ENCODE measurements at places on chromosomes 3 and 15.

GRCh38 chr3:157282261-157283191 is 122.6 kb upstream of the CCNL1 start:
- DNase-seq: peak; percentile 84

DNA sequence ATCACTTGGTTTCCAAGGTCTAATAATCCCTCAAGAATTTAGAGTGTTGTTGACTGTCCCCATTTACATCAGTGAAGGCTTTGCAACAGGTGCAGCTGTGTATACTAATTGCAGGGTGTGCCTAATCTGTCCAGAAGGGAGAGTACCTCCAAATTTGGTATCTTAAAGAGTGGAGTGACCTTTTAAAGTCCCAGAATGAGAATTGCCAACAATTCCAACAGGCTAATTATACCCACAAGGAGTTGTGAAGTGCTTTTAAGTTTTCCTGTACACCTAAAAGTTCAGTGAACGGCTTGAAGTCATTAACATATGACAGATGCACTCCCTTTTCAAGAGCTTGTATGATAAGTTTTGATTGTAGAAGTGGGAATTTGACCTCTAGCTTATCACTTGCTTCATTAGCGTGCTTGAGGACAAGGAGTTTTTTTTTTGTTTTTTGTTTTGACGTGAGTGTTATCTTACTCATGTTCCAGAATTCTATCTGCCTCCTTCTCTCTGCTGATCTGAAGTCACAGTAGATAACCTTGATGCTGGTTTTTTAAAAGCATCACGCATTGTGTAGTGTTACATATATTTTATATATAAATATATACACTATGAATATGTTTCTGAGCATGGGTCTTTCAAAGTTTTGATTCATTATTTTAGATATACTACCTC is 26.3 kb downstream of the CDIN1 start:
- DNase-seq: no peak

- no peak for DNase-seq
These were observed 22.9 kb upstream of the SLC4A7 start for GRCh38 chr3:27507111-27507510.

DNA sequence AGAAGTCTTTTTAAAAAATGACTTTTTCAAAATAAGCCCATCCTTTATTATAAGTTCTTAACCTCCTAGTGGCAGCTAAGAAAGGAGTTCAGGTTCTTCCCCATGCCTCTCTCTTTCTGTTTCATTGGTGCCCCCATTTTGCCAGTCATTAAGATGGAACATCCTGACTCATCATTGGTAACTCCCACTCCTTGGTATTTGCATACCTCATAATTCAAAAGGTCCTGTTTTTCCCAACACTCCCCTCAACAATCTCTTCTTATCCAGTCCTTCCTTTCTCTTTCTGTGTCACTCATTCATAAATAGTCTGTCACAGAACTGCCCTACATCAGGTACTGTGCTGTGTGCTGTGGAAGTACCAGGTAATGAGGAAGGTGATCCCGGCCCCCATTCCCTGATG is 394.0 kb downstream of the FOXP1 start:
- peak; percentile 31 for DNase-seq

DNA sequence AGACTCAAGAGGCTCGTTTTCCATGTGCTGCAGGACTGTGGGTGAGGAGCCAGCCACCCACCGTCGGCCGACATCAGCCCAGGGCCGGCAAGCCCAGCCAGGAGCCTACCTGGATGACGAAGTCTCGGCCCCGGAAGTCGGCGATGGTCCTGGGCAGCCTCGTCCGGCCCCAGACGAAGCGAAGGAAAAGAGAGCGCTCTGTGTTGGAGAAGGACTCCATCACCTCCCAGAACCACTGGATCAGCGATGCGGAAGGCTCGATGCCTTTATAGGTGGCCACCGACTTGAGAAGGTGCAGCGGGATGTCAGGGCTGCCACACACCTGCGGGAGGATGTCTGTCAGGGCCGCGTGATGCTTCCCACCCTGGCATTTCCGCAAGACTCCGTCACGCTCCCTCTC is 13.8 kb upstream of the OCA2 start:
- DNase-seq: no peak

- peak; percentile 19 for DNase-seq
These were observed 90.1 kb upstream of the CADPS start for GRCh38 chr3:62965311-62965710.

DNA sequence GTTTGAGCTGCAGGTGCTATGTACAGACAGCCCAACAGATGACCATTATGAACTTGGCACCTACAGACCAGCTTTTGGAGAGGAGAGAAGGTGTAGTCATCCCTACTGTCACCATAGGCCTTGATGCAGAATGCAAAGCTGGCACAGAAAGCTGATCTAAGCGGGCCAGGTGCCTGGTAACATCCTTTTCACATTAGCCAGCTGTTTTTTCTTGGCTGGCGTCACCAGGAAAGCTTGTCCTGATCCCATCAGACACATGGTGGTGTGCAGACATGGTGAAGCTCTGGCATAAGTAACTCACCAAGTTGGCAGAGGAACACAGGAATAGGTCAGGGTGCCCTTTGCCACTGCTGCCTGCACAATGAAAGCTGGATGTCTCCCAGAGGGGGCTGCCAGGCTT is 97.2 kb upstream of the MB21D2 start:
- DNase-seq: no peak

DNA sequence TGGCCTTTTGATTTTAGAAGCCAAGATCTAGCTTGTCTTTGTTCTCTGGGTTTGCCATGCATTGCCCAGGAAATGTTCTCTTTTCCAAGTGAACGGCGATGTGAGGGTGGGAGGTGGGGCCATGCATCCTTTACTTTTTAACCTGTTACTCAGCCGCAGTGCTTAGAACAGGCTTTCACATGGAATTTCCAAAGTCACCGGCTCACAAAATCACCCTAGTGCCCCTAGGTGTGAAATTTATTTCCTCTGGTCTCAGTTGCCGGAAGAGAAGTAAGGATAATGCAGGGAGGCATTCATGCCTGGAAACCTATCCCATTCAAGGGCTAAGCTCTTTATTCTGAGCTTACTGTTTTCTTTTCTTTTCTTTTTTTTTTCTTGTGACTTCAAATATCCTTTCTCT is 93.2 kb downstream of the CACNA2D3 start:
- no peak for DNase-seq

- DNase-seq: no peak
These were observed 139.6 kb downstream of the RBPMS2 start for GRCh38 chr15:64635499-64636495.

DNA sequence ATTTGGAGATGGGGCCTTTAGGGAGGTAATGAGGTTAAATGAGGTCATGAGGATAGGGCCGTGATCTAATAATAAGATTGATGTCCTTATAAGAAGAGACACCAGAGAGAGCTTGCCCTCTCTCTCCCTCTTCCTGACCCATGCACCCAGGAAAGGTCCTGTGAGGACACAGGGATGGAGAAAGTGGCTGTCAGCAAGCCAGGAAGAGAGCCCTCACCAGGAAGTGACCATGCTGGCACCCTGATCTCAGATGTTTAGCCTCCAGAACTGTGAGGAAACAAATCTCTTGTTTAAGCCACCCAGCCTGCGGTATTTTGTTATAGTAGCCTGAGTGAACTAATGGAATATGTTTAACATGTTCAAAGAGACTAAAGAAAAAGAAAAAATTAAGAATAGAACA is 15.3 kb upstream of the GNB5 start:
- DNase-seq: no peak

- no peak for DNase-seq
These were observed 97.4 kb downstream of the DTWD1 start for GRCh38 chr15:49718234-49718633.

- DNase-seq: no peak
These were observed at the start of gene TMEM108 for GRCh38 chr3:133038089-133038730. Gene TMEM108 (plus strand): TSS chr3:133038391.

GRCh38 chr15:93989440-93989998 is 241.8 kb upstream of the MCTP2 start:
- DNase-seq: no peak

DNA sequence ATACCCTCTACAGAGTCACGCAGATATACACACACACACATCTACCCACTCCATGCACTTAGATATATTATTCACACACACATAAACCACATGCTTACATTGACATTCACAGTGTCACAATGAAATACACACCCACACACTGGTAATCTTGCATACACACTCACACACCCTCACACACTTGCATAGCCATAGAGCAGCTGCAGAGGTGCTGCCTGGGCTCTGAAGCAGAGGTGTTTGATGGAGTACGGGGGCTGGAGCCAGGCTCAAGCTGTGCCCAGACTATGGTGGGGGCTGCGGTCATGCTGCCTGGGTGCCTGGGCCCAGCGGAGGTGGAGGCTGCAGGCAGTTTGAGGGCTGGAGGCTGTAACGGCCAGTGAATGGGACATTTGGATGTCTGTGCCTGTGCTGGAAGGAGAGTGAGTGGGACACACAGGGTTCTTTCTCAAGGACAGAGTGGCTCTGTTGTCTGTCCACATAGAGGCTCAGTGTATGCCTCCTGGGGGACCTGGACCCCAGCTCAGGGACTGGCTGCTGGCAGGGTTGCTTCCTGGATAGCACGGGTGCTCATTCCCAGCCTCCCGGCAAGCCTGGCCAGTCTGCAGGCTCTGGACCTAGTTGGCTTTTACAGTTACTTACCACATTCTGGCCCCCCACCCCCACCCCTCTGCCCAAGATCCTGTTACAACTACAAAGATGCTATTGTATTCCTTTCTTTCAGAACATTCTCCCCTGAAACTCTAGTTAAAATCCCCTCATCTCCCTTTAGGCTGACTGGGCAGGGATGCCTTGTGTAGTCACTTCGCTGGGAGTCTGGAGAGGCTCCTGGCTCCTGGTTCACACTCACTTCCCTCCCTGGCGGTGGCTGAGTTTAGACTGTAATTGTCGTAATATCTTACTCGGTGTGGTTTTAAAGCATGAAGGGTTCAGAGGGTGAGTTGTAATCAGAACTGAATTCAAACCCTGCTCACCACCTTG is 12.5 kb downstream of the GASK1A start:
- DNase-seq: no peak

DNA sequence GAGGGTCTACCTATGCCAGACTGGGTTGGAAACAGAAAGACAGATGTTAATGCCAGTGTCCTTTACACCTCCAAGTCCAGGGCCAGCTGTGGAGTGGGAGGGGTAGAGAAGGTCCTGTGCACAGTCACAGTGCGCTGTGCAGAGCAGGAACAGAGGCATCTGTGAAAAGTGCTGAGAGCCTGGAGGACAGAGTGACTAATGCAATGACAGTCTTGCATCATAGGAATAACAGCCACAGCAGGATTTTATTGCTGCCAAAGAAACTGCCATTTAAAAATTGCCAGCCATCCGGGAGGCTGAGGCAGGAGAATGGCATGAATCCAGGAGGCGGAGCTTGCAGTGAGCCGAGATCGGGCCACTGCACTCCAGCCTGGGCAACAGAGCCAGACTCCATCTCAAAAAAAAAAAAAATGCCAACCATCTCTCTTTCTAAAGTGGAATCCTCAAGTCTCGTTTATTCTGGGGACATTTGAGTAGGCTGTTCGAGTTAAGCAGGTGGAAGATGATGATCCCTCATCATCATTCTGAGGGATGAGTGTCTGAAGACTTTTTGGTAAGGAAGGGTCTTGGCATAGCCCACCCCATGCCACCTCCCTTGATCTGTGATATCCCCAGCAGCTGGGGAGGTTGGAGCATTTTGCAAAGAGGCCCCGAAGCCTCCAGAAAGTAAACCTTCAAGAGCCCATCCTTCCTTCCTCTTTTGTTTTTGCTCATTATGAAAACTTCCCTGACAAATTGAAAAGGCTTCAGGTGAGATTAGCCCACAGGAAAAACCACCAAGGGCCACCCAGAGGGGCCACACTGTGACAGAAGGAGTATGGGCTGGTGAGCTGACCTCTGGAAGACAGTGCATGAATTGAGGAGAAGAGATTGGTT is 7.7 kb downstream of the CCR2 start:
- DNase-seq: peak; percentile 57

DNA sequence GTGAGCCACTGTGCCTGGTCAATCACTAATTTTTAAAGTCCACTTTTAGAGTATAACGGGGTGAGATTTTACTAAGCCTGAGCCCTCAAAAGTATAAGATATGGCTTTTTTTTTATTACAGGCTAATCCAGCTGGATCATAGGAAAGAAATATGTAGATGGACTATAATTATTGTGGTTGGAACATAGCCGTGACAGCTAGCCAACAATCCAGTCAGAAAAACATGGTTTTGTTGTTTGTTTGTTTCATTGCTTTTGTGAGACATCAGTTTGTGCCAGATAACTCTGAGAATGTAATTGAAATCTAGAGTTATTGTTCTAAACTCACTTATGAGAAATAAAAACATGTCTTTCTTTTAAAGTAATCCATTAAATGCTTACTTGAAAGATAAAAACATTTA is 37.3 kb upstream of the ATOSA start:
- DNase-seq: no peak
